ENCODE measurements at places on chromosomes 5 and 9.

- DNase-seq = no peak
These were observed 165.3 kb downstream of the ZNF608 start for GRCh38 chr5:124580925-124581737.

DNA sequence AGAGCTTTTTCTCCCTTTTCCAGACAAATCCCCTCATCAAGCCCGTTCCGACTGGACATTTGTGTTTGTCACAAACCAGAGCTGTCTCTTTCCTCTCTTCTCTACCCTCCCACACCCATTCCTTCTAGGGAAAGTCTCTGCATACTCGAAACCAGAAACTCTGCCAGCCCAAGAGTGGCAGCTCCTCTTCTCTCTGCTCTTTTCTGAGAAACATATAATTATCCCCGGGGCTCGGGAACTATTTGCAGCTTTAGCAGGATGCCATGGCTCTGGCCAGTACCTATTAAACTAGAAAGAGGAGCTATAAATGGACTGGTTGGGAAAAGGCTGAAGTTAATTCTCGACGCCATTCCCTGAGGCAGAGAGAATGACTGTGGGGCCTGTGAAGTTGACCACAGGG lies 82.6 kb downstream of the SH3PXD2B start:
- DNase-seq = no peak

- no peak for DNase-seq
These were observed 10.8 kb upstream of the CCDC69 start for GRCh38 chr5:151234476-151235238.

- DNase-seq = no peak
These were observed 116.7 kb downstream of the PPP2R2B start for GRCh38 chr5:146761811-146762210.

DNA sequence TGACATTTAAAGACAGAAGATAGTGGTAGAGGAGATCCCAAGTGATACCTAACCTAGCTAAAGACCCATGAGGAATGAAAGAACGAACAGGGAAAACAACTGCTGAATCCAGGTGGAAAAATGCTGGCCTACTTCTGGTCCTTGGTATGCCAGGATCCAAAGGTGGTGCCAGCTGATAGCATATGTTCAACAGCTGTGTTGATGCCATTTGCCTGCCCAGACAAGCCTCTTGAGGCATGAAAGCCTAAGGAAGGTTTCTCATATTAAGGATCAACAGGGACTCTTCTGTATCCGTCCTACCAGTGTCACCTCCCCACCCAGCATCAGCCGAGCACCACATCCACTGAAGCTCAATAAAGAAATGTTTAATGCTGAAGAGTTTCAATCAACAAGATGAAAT lies 225.7 kb upstream of the DMRT1 start:
- DNase-seq = peak; percentile 4

All from NCI-H524 treated with DMSO at 0.1 percent for 48 hours (cell line).